ENCODE measurements at places on chromosomes 5 and 9. TPM values are rescaled to one million over a fixed set of nuclear protein-coding genes. Genes with fewer than 3 reads are reported as not detected.

Gene DOCK8
- 126 TPM for total RNA-seq

GRCh38 chr5:135156715-135157404 lies 122.8 kb upstream of the PITX1 start:
- no peak for DNase-seq

DNA sequence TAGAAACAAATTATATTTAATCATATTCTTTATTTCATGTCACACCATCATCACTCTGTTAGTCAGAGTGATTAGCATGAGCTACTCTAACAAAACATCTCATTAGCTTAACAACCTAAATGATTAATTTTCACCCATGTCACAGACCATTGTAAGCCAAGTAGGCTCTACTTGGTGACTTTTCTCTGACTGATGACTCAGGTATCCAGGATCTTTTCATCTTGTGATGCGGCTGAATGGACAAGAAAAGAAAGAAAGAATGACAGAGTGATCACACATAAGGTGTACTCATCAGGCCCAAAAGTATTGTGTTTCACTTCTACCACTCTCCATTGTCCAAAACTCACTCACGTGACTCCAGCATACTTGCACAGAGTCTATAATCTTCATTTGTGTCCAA lies 299.3 kb downstream of the ANXA1 start:
- no peak for DNase-seq

DNA sequence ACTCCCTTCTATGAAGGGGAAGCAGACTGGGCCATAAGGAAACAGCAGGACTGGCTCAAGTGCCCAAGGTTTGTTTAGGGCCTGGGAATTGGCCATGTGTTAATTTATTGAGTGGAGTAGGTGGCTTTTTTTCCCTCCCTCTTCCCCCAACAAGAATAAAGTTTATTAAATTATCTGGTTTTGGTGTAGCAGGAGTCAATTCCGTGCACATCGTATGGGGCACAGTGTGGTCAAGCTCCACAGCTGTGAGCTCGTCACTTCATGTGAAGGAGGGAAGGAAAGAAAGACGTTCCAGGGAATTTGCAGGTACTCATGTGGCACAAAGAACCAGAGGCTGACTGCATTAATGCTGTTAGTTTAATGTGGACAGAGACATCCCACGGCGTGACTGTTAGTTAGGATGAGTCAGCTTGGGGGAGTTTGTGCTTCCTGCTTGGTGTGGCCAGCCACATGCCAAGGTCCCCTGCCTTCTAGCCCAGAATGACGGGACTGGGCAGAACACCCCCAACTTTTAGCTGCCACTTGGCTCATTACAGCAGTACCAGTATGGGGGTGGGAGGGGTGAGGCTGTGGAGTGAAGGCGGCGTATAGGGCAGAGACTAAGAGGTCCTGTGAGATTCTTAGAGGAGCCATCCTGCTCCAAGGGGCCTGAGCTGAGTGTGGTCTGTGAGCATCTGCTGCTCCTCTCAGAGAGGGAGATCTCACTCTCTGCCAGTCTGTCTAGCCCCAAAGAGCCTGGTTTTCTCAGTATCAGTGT lies 33.2 kb downstream of the CSF1R start:
- no peak for DNase-seq

GRCh38 chr9:100087218-100087617 lies 11.6 kb downstream of the ERP44 start:
- no peak for DNase-seq

- DNase-seq: peak; percentile 16
Measured at GRCh38 chr9:129270205-129270604, 92.1 kb upstream of the IER5L start.

Gene POU5F2
- total RNA-seq: 1.0 TPM

DNA sequence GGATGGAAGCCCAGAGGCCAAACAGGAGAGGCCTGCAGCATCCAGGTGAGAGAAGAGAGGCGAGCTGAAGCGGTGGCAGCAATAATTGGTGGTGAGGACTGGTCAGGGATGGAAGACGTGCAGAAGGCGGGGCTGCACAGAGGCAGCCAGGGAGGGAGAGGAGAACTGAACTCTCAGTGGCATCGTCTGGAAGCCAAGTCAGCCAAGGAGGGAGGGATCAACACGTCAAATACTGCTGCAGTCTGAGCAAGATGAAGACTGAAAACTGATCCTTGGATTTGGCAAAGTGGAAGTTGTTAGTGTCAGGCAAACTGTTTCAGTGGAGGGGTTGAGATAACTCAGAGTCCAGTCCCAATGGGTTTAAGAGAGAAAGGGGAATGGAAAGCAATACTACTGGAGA lies 145.4 kb downstream of the CDK5RAP2 start:
- no peak for DNase-seq

- no peak for DNase-seq
Measured at GRCh38 chr9:13128266-13128860, 151.1 kb downstream of the MPDZ start.

Gene ZDHHC11B
- total RNA-seq: 15.1 TPM

GRCh38 chr5:78008356-78008967 lies 232.3 kb upstream of the TBCA start:
- DNase-seq: peak; percentile 15

DNA sequence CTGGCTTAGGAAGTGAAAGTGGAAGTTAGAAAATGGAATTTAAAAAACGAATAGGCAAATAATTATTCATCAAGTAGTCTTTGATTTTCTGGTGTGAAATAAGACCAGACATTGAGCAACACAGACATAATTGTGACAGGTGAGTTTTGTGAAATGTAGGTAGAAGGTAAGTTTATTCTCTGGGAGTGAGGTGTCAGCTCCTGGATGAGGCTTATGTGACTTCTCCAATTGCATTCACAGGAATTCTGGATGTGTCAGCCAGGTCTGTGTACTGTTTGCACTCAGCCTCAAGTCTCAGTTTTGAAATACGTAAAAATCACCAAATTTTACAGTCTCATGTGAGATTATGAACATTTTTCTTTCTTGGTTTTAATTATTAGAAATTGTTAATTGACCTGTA lies 537.6 kb downstream of the CETN3 start:
- no peak for DNase-seq

DNA sequence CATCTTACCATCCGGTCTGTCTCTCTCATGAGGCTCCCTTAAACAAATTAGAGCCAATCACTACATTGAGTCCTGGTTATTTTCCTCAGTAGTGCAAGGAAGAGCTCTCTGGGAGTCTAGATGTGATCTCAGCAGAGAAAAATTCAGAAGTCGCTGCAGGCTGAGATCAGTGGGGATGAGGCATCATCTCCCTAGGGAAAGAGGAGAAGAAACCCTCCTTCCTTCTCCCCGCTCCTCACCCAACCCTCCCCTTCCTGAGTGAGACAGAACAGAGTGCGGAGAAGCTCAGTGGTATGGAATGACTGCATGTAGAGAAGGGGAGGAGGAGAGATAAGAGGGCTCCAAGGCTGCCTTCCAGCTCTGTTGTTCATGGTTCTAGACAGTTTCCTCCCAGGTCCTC lies 80.5 kb downstream of the PAPPA start:
- no peak for DNase-seq

DNA sequence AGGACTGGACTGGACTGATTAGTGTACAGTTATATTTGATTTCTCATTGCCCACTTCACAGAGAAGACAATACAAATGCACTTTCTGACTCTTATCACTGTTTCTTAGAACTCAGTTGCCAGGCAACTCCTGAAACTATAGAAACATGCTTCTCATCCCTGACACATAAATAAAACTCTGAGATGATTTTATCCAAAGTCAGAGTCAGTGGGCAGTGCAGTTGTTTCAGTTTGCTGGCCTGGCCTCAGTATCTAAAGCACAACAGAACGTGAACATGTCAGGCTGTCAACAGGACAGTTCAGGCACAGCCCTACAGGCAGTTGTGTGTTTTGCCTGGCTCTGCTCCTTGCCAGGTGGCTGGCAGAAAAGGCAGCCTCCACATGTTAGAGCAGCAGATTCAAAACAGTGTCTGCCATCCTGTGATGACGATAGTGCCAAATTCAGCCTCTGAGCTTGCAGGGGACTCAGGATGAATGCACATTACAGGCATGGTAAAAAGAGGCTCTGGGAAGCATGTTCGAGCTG lies 65.1 kb upstream of the CCDC152 start:
- DNase-seq: no peak

Gene HTR1A
- not detected for total RNA-seq

GRCh38 chr9:1005043-1005667 lies 28.7 kb downstream of the DMRT3 start:
- DNase-seq: peak; percentile 37

GRCh38 chr9:121658591-121658990 lies 7.2 kb downstream of the DAB2IP start:
- DNase-seq: no peak

Gene DCTN3
- 84.4 TPM for total RNA-seq

DNA sequence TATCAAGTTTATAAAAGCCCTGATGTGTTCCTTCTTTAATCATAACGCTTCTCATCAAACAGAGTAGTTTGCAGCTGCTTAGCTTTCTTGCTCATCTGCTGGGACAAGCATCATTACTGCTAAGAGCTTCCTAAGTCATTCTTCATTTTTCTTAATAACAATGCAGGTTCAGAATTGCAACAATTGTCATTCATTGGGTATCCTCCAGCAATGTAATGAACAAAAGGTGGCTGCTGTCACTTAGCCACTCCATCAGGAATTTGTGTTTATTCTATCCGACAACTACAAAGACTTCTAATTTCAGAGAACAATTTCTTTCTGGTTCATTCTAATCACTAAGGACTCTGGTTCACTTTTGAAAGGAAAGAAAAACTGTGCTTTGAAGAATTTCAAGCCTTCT lies 836.7 kb upstream of the CDH10 start:
- no peak for DNase-seq

DNA sequence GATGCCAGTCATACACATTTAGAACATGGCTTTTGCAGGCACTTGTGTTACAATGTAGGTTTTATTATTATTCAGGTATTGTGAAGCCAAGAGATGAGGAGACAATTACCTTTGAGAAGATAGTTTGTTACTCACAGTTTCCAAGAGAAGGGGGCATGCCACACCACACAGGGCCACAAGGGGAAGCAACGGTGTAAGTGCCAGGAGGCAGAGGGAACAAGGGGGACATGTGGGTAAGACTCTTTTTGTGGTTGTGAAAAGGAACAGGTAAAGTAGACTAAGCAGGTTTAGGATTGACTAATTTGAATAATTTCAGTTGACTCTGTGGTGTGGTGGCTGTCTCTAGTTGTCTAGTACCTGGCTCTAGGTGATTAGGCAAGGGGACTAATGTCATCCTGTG lies 191.2 kb downstream of the TRPM6 start:
- no peak for DNase-seq

Gene PPP2R2B
- 4.2 TPM for total RNA-seq

Gene LCNL1
- 1.0 TPM for total RNA-seq

Gene MVB12B
- total RNA-seq: 14.3 TPM

Gene PCDH12
- total RNA-seq: not detected

Gene SLC22A4
- 0.16 TPM for total RNA-seq

DNA sequence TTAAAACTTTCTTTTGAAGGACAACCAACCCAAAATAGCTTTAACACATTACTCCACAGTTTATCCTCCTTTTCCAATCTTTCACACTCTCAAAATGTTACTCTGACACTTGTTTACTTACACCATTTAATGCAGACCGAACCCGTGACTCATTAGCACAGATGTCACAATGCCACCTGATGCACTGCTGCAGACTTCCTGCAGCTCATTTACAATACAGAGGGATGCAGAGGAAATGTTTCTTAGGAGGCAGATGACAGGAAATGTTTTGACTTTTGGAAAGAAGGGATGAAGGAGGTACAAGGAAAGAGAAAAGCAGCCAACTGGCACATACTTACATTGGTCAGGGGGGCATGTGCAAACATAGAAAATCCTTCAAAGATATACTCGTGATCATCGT lies 39.0 kb downstream of the DROSHA start:
- DNase-seq: no peak

Gene MORN5
- total RNA-seq: not detected

Gene ASPN
- total RNA-seq: not detected

DNA sequence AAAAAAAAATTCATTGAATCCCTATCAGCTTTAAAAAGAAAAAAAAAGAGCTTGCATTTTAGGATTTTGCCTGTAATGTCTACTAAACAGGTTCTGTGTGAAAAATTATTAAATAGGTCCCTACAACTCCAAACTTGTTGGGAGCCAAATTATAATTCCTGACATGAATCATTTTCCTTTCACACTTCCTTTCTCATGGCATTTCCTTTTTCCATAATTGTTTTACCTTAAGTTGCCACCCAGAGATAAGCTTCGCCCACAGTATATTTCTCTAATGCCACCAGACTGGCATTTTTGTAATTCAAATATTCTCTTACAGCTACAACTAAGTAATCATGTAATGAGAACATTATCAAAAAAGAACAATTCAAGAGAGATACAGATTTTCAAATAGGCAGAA lies 348.8 kb downstream of the EFNA5 start:
- DNase-seq: no peak

- no peak for DNase-seq
Measured at GRCh38 chr9:113992994-113993393, 85.1 kb downstream of the AMBP start.

DNA sequence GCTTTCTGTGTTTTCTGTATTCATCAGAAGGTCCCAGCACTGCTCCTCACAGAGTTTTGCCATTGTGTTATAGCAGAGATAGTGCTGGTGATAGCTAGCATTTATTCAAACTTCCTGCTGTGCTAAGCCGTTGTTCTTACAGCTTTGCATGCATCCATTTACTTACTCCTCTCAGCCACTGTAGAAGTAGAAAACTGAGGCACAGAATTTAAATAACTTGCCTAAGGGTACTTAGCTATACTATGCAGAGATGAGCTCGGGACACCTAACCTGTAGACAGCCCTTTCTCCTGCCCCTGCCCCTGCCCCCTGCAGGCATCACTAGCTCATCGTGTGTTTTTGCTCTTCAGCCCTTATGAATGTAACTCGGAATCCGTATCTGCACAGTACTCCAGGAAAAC lies 227.6 kb downstream of the SAXO1 start:
- no peak for DNase-seq

DNA sequence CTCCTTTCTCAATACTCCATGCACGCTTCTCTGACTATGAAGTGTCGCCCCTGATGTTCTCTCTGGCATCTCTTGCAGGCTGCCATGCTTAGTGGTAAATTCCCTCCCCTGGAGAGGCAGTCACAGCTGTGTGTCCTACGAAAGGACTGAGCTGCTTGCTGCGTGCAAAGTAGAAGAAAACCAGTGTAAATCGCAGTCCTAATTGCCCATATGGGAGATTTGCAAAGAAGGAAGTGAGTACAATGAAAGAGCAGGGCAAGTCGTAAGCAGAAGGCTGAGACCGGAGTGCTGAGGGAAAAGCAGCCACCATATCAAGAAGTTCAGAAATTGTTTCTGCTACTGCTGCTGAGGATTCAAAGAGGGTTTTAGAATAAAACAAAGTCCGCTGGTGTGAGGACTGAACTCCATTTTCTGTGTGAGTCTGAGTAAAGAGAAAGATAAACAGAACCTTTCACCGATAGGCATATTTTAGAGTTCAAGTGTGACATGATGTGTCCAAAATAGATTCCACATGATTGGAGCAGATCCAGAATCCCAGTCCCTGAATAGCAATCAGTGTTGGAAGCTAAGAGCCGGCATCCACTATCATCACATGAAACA lies 507.8 kb upstream of the MPDZ start:
- no peak for DNase-seq

- DNase-seq: no peak
Measured at GRCh38 chr5:91126448-91126847, 256.7 kb downstream of the ARRDC3 start.
